ENCODE measurements at places on chromosomes 16 and 17.

DNA sequence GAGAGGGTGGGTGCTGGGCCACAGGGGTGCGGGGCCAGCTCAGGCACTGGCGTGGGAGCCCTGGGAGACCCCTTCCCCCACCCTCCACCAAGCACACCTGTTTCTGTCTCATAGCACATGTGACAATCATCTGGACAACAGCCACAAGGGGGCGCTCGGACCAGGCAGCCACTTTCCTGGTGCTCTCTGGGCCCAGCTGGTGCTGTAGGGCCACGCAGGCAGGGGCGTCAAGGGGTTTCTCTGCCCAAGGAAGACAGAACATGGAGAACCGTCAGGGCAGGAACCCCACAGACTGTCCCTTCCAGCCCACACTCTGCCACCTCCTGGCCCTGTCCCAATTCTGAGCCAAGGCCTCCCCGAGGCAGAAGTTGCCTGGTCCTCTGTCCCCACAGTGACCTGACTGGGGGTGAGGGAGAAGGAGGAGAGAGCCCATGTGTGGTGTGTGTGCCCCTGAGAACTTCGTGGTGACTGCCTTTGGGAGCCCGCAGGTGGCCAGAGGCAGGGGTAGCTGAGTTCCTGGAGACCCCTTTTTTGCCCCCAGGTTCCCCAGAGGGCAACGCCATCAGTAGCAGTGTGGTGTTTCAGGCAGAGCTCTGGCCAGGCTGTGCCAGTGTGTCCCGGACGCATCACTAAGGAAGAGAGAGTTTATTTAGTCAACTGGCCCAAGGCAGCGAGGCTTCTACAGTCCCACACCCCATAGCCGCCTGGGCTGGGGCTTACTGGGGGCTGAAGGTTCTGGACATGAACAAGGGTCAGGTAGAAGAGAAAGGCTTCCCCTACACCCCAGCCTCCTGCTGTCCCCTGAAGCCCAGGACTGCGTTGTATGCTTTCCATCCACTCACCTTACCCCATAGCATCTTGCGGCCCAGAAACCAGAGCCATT lies 3.1 kb upstream of the SETD6 start:
- DNase-seq: peak; percentile 41

GRCh38 chr16:54506741-54507500 lies 220.3 kb upstream of the IRX3 start:
- no peak for DNase-seq

DNA sequence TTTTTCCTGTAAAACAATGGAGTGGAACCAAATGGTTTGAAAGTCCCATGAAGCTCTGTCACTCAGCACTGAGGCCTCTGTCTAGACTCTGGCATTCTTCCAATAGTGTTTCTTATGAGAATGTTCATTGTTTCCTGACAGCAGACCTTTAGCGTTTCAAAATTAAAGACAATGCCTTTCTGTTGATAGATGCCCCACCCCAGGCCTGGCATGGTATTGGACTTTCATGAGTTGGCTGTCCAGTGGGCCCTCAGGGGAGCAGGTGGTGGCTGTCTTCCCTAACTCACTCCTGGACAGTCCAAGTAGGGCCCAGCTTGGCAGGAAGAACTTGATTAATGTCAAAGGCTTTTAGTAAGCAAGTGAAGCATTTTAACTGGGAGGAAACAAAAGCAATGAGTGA lies 186.5 kb upstream of the CCL2 start:
- peak; percentile 4 for DNase-seq

GRCh38 chr16:67676516-67676915 lies 9.9 kb downstream of the C16orf86 start:
- no peak for DNase-seq

GRCh38 chr16:46889942-46890300 lies 5.8 kb downstream of the GPT2 start:
- DNase-seq: no peak

DNA sequence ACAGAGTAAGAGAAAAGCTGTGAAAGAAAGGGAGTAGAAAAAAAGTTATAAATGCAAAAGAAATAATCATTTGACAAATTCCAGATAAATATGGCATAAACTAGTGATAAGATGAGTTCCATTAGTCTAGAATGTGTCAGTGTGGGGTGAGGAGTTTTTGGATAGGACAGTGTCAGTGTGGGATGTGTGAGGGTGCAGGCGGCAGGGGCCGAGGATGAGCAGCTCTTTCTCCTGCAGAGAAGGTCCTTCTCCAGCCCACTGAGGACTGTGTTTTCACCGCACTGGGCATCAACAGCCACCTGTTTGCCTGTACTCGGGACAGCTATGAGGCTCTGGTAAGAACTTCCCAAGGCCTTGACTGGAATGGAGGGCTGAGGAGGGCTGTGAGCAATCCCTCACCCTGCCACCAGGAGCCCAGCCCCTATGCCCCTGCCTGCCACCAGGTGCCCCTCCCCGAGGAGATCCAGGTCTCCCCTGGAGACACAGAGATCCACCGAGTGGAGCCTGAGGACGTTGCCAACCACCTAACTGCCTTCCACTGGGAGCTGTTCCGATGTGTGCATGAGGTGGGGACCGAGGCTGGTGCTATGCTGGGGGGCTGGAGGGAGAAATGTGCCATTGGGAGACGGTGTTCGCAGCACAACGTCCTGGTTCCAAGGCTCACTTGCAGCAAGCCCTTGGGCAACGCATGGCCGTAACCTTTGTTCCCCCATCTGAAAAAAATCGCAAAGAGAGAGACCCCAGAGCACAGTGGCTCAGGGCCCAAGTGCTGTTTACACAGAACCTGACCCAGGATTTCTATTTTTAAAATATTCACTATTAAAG lies 13.1 kb downstream of the RAPGEFL1 start:
- no peak for DNase-seq

GRCh38 chr17:6700948-6701307 lies 12.2 kb downstream of the SLC13A5 start:
- no peak for DNase-seq

- DNase-seq: no peak
These were observed 20.1 kb downstream of the TPSD1 start for GRCh38 chr16:1275791-1276579.

- DNase-seq: no peak
These were observed 1.1 kb downstream of the CFAP119 start for GRCh38 chr16:30760577-30761426.

GRCh38 chr17:46889992-46890564 lies 32.9 kb upstream of the GOSR2 start:
- DNase-seq: no peak

- no peak for DNase-seq
These were observed 558 bp downstream of the B3GNT9 start for GRCh38 chr16:67150047-67150832.

GRCh38 chr16:49554681-49555080 lies 181.1 kb downstream of the C16orf78 start:
- no peak for DNase-seq

DNA sequence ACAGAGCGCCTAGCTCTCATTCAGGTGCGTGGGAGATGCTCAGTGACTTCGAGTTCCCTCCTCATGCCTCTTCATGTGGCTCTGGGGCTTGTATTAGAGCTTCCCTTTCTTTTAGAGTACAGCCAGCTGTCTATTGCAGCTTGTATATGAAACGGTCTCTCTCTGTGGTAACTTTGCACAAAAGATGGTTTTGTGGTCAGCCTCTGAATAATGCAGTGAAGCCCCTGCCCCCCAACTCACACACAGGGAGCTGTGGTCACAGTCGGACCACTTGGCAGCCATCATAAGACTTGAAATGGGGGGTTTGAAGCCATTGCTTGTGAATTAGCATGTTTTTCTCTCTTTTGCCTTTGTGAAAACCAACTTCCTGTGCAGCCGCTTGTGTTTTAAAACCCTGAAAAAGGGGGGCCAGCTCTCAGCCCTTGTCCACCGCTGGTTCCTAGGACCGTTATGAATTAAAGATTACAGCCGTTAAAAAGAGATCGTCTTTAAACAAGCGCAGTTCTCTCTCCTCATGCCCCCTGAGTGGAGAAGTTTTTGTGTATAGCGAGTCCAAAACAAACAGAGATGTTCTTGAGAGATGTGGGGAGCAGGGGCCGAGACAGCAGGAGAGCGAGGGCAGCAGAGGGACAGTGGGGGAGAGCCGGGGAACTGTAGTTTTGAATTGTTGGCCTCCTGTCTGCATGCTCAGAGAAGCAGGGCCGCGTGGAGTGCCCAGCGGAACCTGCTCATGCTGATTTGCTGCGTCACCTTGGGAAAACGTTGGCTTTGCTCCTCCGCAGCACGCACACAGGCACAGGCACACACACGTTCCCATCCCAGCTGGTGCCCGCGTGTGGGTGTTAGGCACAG lies 199.0 kb downstream of the MSI2 start:
- DNase-seq: peak; percentile 60

DNA sequence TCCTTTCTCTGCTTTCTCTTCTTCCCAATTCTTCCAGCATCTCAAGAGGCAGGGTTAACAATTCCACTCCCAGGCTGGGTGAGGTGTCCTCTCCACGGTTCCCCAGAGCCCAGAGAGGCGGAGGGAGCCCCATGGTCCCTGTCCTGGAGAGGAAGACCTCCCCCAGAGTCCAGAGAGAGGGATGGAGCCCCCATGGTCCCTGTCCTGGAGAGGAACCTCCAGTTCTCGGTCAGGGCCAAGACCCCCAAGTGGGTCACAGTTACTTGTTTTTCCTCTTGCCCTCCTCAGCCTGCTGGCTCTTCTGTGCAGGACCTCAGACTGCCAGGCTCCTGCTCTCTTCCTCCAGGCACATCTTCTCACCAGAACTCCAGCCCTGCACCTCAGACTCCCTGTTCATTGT lies 135.2 kb downstream of the RPTOR start:
- DNase-seq: no peak

DNA sequence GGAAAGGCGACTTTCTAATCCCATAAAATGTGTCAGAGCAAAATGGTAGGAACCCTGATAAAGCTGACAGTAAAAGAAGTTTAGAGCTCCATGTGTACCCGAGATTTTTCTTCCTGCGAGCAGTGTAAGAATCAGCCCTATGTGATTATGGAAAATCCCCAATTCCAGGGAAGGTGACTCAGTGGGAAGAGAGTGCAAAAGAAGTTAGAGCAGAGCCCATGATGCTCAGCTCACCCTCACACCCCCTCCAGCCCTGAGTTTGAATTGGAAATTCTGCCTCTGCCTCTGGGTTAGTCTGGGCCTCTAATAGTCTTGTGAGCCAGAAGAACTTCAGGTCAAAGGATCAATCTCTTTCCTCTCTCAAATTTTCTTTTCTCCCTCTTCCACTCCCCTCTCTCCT lies 12.5 kb downstream of the C17orf78 start:
- DNase-seq: no peak

DNA sequence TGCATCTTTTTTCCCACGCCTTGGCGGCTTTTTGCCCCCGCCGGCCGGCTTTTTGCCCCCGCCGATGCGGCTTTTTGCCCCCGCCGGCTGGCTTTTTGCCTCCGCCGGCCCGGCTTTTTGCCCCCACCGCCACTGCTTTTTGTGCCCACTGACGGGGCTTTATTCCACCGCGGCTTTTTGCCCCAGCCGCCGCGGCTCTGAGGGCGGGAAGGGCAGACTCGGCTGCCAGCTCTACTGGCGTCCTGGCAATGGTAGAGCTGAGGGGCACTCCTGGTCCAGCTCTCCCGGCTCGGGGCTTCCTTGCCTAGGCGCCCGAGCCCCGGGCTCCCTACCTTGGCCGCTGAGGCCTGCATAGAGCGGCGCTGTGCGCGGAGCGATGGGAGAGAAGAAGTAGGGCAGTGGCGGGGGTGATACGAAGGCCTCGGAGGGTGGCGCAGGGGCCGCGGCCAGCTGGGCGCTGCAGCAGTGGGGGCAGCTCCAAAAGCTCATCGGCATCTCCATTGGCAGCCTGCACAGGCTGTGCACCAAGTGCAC lies 591.4 kb downstream of the TP53TG3F start:
- no peak for DNase-seq

DNA sequence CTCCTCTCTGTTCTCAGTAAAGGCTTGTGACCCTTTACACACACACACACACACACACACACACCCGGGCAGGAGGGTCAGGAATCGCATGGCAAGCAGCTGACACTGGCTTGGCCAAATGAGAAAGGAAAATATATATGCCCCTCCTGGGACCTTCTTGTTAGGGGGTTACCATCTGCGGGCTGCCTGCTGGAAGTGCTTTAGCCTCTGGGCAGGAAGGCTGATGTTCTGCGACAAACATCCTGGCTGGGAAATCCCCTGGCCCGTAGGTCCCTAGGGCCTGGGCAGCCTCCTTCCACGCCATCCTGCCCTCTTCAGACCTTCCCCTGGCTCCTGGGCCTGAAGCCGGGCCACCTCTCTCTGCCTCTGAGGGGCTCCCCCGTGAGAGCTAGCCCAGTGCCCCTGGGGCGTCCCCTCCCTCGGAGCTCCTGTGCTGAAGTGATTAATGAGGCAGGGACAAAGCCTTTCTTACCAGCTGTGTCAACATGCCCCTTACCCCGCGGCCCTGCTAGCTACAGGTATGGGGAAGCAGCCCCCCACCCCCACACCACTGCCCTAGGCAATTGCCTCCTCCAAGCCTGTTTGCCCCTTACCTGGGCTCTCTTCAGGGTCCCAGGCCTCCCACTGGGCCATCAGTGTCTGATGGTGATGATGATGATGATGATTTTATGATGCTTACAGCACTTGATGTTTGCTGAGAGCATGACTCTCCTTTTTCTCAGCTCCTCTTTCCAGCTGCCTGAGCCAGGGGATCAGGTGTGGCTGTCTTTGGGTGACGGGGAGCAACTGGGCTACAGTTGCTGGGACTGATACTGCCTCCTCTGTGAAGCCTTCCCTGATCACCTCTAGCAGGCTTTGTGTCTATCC lies 32.8 kb upstream of the ETV4 start:
- no peak for DNase-seq

DNA sequence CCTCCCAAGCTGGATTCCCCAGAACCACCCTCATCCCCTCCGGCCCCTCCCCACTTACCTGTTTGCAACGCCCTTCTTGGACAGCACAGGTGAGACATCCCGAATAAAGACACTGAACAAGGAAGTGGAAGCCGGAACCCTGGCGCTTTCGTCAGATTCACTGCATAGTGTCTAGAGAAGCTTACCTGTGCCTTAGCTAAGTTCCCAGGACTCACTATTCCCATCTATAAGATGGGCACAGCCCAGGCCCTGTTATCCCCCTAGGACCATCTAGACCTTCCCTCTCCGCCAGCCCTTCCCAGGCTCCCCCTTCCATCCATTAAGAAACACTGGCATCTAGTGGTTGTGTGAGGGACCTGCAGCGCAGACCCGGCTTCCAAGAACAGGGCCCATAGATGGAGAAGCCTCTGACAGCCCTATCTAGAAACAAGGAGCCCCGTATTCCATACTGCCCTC lies 26.9 kb upstream of the RPL38 start:
- peak; percentile 67 for DNase-seq

DNA sequence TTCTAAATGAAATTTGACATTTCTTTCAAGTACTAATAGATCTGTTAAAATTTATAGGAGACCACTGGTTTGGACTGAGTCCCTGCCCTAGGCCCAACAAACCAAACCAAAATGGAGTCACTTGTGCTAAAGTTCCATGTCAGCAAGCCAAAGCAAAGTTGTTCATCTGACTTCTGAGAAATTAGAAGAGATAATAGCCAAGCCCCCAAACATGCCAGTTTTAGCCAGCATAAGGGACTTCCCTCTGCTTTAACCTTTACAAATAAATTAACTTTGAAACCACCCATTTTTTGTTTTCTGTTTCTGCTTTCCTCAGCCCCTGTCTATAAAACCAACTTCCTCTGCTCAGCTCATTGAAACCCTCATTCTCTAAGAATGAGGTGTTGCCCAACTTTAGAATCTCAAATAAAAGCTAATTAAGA lies 18.9 kb downstream of the CDR2 start:
- DNase-seq: no peak
